ENCODE measurements at places on chromosomes 12 and 14.

GRCh38 chr12:69897744-69898143 lies 72.7 kb downstream of the MYRFL start:
- no peak for DNase-seq

DNA sequence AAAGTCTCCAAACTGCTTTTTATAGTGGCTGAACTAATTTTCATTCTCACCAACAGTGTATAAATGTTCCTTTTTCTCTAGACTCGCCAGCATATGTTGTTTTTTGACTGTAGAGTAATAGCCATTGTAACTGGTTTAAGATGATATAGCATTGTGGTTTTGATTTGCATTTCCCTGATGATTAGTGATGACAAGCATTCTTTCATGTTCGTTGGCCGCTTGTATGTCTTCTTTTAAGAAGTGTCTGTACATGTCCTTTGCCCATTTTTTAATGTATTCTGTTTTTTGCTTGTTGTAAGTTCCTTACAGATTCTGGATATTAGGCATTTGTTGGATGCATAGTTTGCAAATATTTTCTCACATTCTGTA lies 404.9 kb downstream of the FLRT2 start:
- no peak for DNase-seq

GRCh38 chr12:131030472-131031328 lies 77.0 kb downstream of the ADGRD1 start:
- DNase-seq = no peak

DNA sequence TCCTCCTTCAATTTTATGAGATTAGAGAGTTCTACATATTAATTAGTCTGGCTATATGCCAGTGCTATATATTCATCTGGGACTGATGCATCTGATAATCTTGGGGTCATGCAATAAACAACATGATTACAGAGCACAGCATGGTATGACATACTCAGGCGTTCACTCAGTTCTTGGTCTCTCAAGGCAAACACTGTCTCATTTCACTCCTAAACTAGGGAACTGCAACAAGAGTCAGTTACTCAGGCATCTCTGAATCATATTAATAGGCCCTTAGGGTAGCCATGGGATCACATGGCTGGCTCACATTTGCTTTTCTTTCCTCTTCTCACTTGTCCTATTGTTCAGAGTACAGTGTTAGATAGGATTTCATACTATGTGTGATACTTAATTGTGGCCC lies 91.8 kb upstream of the TMEM260 start:
- no peak for DNase-seq

DNA sequence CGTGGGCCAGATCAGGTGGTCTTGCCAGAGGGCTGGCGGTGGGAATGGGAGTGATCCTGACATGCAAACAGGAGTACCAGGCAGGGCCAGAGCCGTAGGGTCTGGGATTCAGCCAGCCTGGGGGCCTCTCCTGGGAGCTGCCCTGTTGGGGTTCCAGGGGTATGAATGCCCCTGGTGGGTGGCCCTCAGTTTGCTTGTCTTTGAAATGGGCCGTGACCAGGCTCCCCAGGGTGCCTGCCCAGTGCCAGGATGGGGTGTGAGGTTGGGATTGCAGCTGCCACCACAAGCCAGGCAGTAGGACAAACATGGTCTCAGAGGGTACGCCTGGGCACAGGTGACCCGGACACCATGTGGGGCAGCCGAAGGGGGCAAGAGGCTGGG lies 168.8 kb downstream of the KIF26A start:
- no peak for DNase-seq

- DNase-seq = no peak
Measured at GRCh38 chr12:93530358-93530757, 42.1 kb upstream of the SOCS2 start.

GRCh38 chr14:104800771-104801519 lies at the start of gene ZBTB42:
ZBTB42 (plus strand) TSS chr14:104801101; CDS start chr14:104801198, 97 bp downstream.
- peak; percentile 60 for DNase-seq

- DNase-seq = no peak
Measured at GRCh38 chr12:95574799-95575452, 23.6 kb upstream of the USP44 start.

GRCh38 chr12:93977081-93977480 lies 171.3 kb upstream of the PLXNC1 start:
- no peak for DNase-seq

DNA sequence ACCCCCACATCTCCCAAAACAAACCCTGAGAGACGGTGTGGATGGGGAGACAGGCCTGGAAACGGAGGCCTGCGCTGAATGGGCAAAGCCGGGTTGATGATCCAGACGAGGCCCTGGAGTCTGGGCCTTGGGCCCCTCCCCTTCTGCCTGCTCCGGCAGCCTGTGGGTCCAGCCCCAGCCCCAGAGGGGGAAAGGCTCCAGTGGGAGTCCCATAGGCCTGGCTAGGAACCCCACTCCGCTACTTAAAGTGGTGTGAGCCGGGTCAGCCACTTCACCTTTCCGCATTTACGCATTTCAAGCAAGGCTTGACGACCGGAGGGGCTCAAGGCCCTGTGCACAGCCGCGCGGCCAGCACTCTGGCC lies 695 bp upstream of the TNFAIP2 start:
- no peak for DNase-seq

DNA sequence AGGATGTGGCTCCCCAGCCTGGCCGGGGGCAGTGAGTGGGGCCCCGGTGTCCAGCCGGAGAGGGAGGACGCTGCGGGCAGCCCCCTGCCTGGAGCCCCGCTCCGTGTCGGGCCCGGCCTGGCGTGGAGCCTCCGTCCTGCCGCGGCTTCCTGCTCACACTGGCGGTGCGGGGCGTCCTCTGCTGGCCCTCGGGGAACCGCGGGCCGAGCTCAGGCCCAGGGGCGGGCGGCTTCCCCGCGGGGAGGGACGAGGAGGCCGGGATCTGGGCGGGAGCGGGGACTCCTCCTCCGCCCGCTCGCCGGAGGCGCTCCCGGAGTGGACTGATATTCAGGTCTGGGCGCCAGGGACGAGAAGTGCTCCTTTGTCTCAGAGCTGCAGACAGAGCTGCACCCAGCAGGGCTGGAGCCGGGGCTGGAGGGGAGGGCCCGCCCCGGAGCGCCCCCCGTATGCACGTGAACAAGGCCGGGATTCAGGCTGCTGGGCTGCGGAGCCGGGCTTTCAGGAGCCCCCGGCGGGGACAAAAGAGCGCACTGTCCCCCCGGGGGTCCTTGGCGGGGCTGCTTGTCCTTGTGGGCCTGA lies 2.2 kb downstream of the MMP17 start:
- DNase-seq = peak; percentile 68

DNA sequence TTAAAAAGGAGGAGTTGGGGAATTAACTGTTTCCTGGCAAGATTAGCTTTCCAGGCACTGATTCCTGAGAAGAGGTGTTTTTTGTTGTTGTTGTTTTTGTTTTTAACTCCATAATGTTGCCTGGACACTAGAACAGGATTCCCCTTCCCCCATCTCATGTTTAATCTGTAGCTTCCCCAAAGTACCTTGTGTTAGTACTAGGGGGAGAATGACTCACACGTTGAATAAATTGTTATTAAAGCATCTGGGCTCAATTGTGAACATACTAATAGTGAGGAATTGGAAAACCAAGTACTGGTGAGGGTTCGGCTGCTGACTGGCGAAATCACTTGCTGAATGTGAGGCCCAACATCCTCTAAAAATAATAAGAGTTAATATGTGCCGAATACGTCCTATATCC lies 1.3 kb upstream of the GNG2 start:
- no peak for DNase-seq

DNA sequence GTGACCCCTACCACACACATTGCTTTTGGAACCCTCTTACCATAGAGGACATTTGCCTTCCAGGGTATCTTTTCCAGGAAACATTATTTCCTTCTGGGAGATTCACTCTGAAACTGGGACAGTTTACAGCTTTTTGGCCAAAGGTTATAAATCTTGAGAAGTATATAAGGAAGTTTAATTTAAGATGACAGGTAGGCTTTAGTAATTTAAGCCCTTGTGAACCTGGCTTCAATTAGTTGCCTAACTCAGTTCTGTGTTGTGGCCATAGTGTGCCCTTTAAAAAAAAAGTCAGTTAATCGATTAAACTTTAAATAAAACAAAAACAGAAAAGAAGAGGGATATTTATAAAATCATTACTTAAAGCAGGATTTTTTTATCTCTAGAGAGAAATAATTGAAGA lies 142.9 kb downstream of the NAV3 start:
- DNase-seq = no peak

GRCh38 chr12:52794479-52795331 lies 1.2 kb downstream of the KRT3 start:
- DNase-seq = no peak

GRCh38 chr12:12734561-12735071 lies 17.4 kb downstream of the CDKN1B start:
- no peak for DNase-seq

DNA sequence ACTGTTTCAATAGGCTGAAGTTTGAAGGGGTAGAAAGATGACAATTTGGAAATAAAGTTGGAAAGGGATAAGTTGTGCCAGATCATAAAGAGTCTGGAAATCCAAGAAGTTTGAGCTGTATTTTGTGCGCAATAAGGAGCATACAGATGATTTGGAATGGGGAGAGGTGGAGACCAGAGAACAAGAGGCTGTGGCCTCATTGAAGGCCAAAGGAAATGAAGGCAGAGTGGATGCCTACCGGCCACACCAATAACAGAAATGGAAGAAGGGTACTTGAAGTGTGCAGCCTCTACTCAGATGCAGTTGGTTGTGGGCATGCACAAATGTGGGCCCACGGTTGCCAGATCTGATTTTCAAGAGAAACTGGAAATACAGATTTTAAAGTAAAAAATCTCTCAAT lies 2.4 kb downstream of the IFT81 start:
- no peak for DNase-seq

- DNase-seq = no peak
Measured at GRCh38 chr12:6262623-6263022, 47.9 kb upstream of the PLEKHG6 start.

- no peak for DNase-seq
Measured at GRCh38 chr12:88834226-88834625, 254.0 kb upstream of the KITLG start.

DNA sequence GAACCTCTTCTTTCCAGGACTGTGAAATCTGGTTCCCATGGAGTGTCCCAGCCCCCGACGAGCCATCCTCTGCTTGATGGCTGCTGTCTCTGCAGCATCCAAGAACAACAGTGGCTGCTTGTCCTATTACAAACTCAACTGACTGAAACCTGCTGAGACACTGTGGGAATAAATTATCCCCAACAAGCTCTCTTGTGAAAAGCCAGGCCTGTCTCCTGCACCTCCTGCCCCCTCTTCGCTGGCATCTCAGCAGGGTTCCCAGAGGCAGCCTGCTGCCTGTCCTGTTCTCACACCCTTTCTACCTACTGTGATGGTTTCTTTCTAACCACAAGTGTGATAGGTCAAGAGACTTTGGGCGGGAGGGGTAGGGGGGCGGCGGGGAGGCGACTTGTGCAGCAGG lies 180.2 kb downstream of the TSPAN9 start:
- DNase-seq = no peak

- DNase-seq = no peak
Measured at GRCh38 chr14:67413806-67414769, 2.1 kb upstream of the PLEK2 start.

DNA sequence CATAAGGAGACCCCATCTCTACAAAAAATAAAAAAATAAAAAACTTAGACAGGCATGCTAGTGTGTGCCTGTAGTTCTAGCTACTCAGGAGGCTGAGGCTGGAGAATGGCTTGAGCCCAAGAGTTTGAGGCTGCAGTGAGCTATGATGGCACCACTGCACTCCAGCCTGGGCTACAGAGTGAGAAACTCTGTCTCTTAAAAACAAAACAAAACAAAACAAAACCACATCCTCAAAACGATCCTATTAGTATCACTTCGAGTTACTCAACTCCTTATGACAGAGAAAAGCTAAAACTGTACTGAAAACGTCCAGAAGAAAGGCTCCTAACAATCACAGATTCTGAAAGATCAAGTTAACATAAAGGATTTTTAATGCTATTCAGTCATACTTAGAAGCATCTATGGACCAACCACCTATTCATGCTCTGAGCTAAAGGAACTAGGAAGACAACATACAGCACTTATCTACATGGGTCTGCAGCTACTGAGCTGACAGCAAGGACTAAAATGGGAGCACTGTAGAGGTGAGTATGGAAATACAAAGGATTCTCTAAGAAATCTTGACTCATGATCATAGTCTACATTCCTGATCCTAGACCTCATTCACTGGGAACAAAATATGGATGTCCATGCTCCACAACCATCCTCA lies 75.3 kb upstream of the DUSP6 start:
- no peak for DNase-seq

- no peak for DNase-seq
Measured at GRCh38 chr12:47705229-47705565, 633 bp downstream of the RPAP3 start.

- DNase-seq = no peak
Measured at GRCh38 chr12:131471271-131471905, 239.5 kb upstream of the SFSWAP start.
